Sigmoid colon (tissue), 7 donors: ENCODE measurements at places on chromosomes 12 and 14.

DNA sequence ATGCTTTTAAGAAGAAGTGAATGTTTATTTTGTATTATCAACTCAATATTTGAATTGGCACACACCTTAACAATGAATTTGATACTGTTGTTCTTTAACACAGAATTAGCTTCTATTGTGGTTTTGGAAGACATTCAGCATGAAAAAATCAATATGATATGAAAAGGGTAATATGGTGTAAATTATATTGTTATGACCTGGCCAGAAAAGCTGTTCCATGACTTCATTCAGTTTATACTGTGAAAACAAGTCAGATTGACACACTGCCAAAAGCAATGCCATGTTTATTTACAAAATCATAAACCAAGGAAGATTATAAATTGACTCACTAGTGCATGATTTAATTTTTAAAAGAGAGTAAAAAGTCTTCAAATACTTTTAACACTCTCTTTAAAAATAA lies 851.4 kb upstream of the SEL1L start:
- H3K27ac ChIP-seq, result peak overlapping the region; percentile 4
- no peak for DNase-seq
- H3K27me3 ChIP-seq, result no peaks in the 10 kb centered on the region
- no peak overlapping the region for H3K4me3 ChIP-seq
- no peaks in the 10 kb centered on the region for H3K36me3 ChIP-seq

- H3K27ac ChIP-seq, result no peak overlapping the region
- no peaks in the 10 kb centered on the region for H3K4me1 ChIP-seq
- DNase-seq, result peak; percentile 62
Measured at GRCh38 chr14:101108579-101109346, 205.2 kb upstream of the RTL1 start.

- no peak overlapping the region for H3K27ac ChIP-seq
- H3K4me1 ChIP-seq, result no peaks in the 10 kb centered on the region
- H3K4me3 ChIP-seq, result no peak overlapping the region
- DNase-seq, result no peak
- H3K27me3 ChIP-seq, result no peaks in the 10 kb centered on the region
Measured at GRCh38 chr12:107590814-107591375, 94.7 kb upstream of the PWP1 start.

- H3K36me3 ChIP-seq, result no peaks in the 10 kb centered on the region
- no peaks in the 10 kb centered on the region for H3K27me3 ChIP-seq
- H3K4me3 ChIP-seq, result peak overlapping the region; percentile 62
- DNase-seq, result no peak
Measured at GRCh38 chr14:49863487-49864281, 11.1 kb upstream of the NEMF start.

- no peaks in the 10 kb centered on the region for H3K27me3 ChIP-seq
- no peaks in the 10 kb centered on the region for H3K36me3 ChIP-seq
Measured at GRCh38 chr12:114311974-114312373, 94.0 kb downstream of the TBX5 start.

- H3K27ac ChIP-seq, result peak overlapping the region; percentile 35
- DNase-seq, result no peak
- peaks cover 17% of the 10 kb centered on the region for H3K4me1 ChIP-seq
Measured at GRCh38 chr14:32933629-32934072, 5.0 kb upstream of the NPAS3 start.

- no peak overlapping the region for H3K27ac ChIP-seq
- peaks cover 84% of the 10 kb centered on the region for H3K36me3 ChIP-seq
- no peaks in the 10 kb centered on the region for H3K27me3 ChIP-seq
- no peak for DNase-seq
- no peaks in the 10 kb centered on the region for H3K4me1 ChIP-seq
Measured at GRCh38 chr14:64221391-64222003, 72.7 kb downstream of the ESR2 start.

DNA sequence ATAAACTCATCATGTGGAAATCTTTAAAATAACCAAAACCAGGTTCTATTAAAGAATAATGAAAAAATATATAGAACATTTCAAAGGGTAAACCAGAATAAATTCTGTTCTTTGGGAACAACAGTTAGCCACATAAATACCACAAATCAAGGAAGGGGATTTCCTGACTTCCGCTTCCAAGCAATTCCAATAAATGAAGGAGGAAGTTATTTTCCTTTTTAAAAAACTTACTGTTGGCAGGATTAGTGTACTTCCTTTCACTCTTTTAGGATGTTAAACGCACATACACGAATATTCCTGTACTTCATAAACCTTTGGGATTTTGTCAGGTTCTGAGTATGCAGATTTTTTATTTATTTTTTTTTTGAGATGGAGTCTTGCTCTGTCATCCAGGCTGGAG lies 13.7 kb upstream of the LIMA1 start:
- no peaks in the 10 kb centered on the region for H3K27me3 ChIP-seq
- DNase-seq, result no peak
- no peak overlapping the region for H3K27ac ChIP-seq

DNA sequence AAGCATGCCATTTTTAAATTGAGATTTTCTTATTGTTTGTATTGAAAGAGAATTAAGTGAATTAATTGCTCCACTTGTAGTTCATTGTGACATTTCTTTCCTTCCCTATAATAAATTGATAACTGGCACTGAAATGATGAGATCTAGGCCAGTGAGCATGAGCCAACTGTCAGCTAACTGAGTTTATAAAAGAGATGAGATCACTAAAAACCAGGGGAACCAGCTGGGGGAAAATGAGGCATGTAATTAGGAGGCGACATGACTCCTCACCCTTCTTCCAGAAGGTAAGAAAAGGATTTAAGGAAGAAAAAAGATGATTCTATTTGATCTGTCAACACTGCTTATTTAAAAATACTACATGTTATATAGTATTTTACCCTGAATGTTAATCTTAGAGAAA lies 104.5 kb upstream of the DNM1L start:
- no peak overlapping the region for H3K27ac ChIP-seq
- no peak for DNase-seq
- H3K4me3 ChIP-seq, result no peak overlapping the region
- no peaks in the 10 kb centered on the region for H3K36me3 ChIP-seq
- no peaks in the 10 kb centered on the region for H3K27me3 ChIP-seq

DNA sequence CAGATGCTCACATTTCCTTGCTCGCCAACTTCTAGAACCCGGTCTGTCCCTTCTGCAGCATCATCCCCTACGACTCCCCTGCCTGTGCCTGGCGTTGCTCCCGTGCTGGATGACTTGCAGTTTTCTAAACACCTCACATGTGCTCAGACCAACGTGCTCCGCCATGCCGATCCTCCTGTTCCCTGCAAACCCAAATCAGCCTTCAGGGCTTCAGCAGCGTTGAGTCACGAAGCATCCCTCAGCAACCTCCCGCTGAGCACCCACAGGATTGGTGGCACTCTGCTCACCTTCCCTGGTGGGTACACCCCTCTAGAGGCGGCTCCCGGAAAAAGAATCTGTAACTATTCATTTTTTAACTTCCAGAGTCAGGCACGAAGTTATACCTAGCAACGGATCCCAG lies 2.8 kb upstream of the PIWIL1 start:
- no peak for DNase-seq
- peaks cover 7% of the 10 kb centered on the region for H3K4me1 ChIP-seq
- H3K27ac ChIP-seq, result no peak overlapping the region
- peaks cover 29% of the 10 kb centered on the region for H3K27me3 ChIP-seq

DNA sequence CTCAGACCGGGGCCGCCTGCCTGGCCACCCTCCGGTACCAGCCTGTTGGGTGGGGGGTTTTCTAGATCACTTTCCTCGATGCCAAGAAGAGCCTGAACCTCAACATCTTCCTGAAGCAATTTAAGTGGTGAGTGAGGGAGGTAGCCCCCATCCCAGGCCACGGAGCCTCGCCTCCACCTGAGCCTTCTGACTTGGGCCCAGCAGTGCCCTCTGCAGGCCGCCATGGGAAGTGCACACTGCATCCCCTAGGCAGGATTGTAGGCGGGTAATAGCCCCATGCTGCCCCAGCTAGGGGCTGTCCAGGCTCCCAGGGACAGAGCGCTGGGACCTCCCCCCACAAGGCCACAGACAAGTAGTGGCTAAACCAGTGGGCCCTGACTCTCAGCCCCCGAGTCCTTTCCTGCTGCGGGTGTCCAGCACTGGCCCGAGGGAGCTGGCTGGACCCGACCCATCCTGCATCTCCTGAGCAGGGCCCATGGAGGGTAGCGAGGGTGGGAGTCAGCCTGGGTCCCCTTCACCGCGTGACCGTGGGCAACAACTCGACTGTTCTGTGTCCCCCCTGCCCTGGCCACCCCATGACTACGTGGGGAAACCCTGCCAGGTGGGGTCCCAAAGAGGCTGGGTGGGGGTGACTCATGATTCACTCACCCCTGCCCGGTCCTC lies 15.3 kb upstream of the ADSS1 start:
- H3K27me3 ChIP-seq, result no peaks in the 10 kb centered on the region
- H3K4me3 ChIP-seq, result no peak overlapping the region

DNA sequence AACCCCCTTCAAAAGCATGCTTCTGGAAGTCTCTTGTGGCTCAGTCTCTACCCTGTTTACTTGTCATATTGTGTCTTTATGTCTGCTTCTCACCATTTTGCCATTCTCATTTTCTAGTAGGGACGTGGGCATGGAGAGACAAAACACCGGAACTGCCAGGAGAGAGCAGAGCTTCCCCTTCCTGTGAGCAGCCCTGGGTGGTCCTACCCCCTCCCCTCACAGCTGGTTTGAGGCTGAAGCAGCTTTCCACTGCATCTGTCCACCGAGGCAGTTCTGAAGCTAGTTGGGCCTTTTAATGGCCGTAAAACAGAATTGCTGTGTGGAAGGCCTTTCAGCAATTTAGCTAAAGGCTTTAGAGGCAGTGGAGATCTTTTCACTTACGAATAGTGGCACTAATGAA lies 77.0 kb downstream of the PELI2 start:
- no peaks in the 10 kb centered on the region for H3K36me3 ChIP-seq
- H3K4me3 ChIP-seq, result no peak overlapping the region
- H3K27ac ChIP-seq, result no peak overlapping the region
